GM12878 (cell line): ENCODE measurements at places on chromosomes 12 and 14. TPM values are rescaled to one million over a fixed set of nuclear protein-coding genes. Genes with fewer than 3 reads are reported as not detected.
A peak's percentile ranks its signal among the peaks of the same experiment; 100 is the strongest.

Gene APOF
- not detected in 2 replicates for total RNA-seq

Gene TSPAN9
- 0.21 and 0.31 TPM in 2 replicates for total RNA-seq

Gene COX8C
- not detected in 2 replicates for total RNA-seq

DNA sequence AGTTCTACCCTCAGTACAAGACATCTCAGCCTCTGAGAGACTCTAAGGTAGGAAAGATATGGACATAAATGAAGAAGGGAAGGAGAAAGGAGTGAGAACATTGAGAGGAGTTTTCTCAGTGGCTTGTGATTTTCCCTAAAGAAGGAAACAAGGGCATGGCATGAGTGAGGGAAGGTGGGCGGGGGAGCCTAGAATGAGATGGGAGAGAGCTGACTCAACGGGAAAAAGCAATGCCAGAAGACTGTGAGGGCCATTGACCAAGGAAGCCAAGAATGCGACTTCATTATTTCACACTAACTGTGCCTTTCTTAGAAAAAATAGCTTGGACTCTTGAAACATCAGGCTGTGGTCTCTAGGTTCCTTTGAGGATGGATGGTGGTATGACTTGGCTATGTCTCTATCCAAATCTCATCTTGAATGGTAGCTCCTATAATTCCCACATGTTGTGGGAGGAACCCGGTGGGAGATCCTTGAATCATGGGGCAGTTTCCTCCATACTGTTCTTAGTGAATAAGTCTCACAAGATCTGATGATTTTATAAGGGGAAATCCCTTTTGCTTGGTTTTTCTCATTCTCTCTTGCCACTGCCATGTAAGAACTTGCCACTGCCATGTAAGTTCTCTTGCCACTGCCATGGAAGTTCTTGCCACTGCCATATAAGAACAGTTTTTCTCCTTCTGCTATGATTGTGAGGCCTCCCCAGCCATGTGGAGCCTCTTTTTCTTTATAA, 279.6 kb downstream of the NUAK1 start:
- H3K27ac ChIP-seq = no peak overlapping the region
- no peaks in the 10 kb centered on the region for H3K27me3 ChIP-seq
- H3K4me3 ChIP-seq = no peak overlapping the region
- no peaks in the 10 kb centered on the region for H3K4me1 ChIP-seq

DNA sequence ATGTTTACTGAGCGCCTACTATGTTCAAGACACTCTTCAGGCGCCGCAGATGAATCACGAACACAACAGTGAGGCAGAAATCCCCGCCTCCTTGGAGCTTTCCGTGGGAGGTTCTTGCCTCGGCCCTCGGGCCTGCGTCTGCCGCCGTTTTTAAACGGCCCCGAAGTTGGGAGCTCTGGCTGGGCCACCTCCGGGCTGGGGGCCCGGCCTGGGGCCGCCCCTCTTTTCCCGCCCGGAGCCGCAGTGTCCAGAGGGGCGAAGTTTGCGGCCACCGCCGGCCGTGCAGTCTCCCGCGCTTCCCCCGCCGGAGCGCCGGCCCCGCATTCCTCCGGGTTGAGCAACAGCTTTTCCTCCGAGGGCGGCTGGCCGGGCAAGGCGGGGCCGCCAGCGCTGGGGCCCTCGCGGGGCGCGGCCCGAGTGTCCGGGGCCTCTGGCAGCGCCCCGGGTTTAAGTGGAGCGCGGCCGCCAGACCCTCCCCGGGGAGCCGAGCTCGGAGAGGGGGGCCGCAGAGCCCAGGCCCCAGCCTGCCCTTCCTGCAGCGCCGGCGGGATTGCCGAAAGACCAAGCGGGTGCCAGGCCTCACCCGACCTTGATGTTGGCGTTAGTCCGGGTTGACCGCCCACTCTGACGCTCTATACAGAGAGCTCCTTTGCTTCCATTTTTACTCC, 18.7 kb upstream of the CTDSP2 start:
- no peak overlapping the region for H3K27ac ChIP-seq
- peak overlapping the region; percentile 70 for H3K4me3 ChIP-seq
- H3K36me3 ChIP-seq = no peaks in the 10 kb centered on the region
- H3K27me3 ChIP-seq = no peaks in the 10 kb centered on the region; the same call in 1 of the 2 replicates
- DNase-seq = no peak

DNA sequence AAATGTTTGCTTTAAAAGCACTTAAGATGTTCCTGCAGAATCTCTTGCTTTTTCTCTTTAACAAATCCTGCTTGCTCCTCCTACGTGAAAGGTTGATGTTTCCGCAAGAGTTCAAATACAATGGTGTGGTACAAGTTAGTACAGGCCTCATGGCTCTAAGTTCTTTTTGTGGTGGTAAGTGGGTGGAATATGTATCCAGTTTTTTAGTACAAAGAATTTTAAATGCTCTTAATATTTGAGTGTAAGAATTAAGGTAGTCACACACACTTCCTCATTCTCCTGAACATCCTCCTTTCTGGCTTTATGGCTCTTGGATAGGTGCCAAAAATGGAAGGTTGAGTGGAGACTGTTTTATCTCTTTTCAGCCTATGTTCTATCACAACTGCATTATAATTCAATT, 1.8 kb downstream of the OTOGL start:
- H3K36me3 ChIP-seq = no peaks in the 10 kb centered on the region
- H3K4me3 ChIP-seq = no peak overlapping the region
- H3K4me1 ChIP-seq = no peaks in the 10 kb centered on the region
- no peak overlapping the region for H3K27ac ChIP-seq
- no peaks in the 10 kb centered on the region; the same call in 1 of the 2 replicates for H3K27me3 ChIP-seq

DNA sequence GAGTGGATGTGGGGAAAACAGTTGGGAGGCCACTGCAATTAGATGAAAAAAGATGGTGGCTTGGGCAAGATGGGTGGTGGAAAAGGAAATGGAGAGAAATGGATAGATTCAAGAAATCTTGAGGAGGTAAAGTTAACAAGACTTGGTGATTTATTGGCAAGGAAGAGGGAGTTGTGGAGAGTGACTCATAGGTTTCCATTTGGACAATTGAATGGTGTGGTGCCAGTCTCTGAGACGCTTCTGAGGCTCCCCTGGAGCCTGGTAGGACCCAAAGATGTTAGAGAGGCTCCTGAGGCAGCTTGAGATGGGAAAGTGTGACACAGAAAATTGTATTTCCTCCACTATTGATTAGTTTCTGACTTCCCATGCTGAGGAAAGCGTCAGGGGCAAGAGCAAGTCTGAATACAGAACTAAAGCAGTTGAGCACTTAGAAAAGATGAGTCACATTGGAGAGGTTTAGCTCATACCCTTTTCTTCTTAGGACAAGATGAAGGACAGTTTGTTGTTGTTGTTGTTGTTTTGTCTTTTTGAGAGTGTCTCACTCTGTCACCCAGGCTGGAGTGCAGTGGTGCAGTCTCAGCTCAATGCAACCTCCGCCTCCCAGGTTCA, 4.5 kb downstream of the PRPF40B start:
- H3K27me3 ChIP-seq = no peaks in the 10 kb centered on the region
- no peaks in the 10 kb centered on the region for H3K36me3 ChIP-seq
- H3K4me1 ChIP-seq = peaks cover 3% of the 10 kb centered on the region
- no peak overlapping the region for H3K4me3 ChIP-seq
- H3K27ac ChIP-seq = no peak overlapping the region

DNA sequence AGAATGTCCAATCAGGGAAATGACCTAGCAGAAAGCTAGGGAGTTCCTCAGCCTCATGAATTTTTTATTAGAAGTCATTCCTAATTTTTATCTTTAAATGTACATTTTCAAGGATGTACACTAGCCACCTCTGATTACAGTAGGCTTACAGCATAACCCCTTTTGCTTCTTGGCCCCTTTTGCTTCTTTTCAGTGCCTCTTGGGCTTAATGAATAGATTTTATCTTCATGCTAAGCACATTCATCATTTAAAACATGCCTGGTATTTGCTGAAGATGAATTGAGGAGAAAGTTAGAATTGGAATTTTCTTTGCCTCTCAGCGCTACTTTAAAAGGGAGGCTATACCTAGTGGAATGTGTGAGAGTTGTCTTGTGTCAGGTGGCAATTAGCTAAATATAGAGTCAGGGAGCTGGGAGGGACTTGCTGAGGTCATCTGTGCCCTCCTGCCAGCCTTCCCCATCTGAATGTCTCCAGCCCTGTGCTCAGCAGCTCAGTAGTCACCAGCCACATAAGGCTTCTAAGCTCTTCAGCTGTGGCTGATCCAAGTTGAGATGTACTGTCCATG, 132.1 kb downstream of the SAMD4A start:
- no peak for DNase-seq
- no peaks in the 10 kb centered on the region for H3K36me3 ChIP-seq
- no peaks in the 10 kb centered on the region for H3K4me1 ChIP-seq

DNA sequence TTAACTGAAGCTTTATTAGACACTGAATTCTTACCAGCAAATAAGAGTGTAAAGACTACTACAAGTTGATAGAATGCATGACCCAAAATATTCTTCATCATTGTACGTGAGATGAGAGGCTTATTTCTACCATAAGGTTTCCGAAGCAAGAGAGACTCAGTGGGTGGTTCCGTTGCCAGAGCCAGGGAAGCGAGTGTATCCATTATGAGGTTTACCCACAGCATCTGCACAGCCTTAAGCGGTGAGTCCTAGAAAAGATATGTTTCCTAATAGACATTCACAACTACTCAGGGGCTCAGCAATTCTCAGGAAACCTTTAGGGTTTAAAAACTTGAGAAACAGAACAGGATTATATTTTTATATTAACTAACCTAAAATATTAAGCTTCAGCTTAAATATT, 77.8 kb upstream of the POC1B start:
- H3K27me3 ChIP-seq = no peaks in the 10 kb centered on the region
- H3K27ac ChIP-seq = no peak overlapping the region
- H3K4me3 ChIP-seq = no peak overlapping the region
- H3K36me3 ChIP-seq = peaks cover 4% of the 10 kb centered on the region
- H3K4me1 ChIP-seq = no peaks in the 10 kb centered on the region
- DNase-seq = no peak
